Activated CD4-positive, alpha-beta T cell treated with anti-CD3 and anti-CD28 coated beads, Interleukin-2, amount 10 ng/mL, durations not matched to agents 24 days and 14 days (primary cell): ENCODE measurements at places on chromosomes 7 and 10. TPM values are rescaled to one million over a fixed set of nuclear protein-coding genes. Genes with fewer than 3 reads are reported as not detected.

- DNase-seq: no peak
Measured at GRCh38 chr7:91280604-91281003, 16.4 kb downstream of the FZD1 start.

Gene TMEM196
- total RNA-seq: not detected in 2 replicates

Gene KDM7A
- 21.8 and 25.9 TPM in 2 replicates for total RNA-seq

GRCh38 chr7:117127585-117128168 lies 174.4 kb downstream of the ST7 start:
- peak; percentile 79 for DNase-seq

DNA sequence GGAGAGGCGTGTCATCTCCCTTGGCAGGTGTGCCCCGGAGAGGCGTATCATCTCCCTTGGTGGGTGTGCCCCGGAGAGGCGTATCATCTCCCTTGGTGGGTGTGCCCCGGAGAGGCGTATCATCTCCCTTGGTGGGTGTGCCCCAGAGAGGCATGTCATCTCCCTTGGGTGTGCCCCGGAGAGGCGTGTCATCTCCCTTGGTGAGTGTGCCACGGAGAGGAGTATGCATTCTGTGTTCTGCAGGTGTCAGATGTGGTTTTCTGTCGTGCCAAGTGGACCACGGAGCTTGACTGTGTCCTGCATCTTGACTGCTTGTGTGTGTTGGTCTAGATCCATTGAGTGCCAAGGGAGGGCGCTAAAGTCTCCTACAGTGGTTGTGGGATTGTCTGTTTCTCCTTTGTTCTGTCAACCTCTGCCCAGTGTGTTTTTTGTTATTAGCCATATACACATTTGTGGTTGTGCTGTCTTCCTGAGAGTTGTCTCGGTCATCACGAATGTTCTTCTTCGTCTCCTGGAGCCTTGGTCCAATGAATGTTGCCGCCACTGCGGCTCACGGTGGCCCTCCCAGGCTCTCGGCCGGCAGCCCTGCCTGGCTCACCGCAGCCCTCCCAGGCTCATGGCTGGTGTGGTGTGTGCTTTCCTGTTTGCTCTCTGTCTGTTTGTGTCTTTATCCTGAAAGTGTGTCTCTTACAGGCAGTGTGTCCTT lies 96.8 kb downstream of the INPP5A start:
- no peak for DNase-seq

Gene AZGP1
- total RNA-seq: not detected in 2 replicates

- DNase-seq: peak; percentile 95
Measured at GRCh38 chr10:69087590-69088470, at the start of gene SRGN. Gene SRGN (plus strand): TSS chr10:69088103. CDS start chr10:69088158, 55 bp downstream.

Gene CPN1
- not detected in 2 replicates for total RNA-seq

DNA sequence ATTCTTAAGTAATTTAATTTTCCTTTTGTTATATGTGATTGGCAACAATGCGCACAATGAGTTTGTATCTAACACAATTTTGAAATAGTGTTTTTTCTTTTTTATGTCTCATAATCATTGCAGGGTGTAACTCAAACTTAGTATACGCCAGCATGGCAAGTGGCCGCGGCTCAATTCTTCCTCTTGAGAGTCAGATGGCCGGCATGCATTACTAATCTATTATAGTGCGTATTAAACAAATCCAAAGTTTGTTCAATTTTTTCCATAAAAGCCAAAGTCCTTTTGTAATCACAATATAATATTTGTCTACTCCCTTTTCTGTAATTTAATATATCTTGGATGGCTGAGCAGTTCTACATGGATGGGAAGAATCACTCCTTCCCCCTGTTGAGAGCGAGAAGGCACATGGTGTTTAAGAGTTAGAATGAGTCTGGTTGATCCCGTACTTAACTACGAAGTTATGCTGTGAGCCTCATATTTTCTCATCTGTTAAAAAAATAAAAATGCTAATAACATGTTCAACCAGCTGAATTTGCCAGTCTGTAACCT lies 12.7 kb downstream of the EPDR1 start:
- no peak for DNase-seq

Gene HOXA11
- not detected in 2 replicates for total RNA-seq

GRCh38 chr10:62818426-62819011 lies 2.4 kb upstream of the EGR2 start:
- DNase-seq: peak; percentile 80

- no peak for DNase-seq
Measured at GRCh38 chr7:157684157-157684908, 347.5 kb downstream of the DNAJB6 start.

Gene SPDYE2B
- total RNA-seq: not detected in 2 replicates

DNA sequence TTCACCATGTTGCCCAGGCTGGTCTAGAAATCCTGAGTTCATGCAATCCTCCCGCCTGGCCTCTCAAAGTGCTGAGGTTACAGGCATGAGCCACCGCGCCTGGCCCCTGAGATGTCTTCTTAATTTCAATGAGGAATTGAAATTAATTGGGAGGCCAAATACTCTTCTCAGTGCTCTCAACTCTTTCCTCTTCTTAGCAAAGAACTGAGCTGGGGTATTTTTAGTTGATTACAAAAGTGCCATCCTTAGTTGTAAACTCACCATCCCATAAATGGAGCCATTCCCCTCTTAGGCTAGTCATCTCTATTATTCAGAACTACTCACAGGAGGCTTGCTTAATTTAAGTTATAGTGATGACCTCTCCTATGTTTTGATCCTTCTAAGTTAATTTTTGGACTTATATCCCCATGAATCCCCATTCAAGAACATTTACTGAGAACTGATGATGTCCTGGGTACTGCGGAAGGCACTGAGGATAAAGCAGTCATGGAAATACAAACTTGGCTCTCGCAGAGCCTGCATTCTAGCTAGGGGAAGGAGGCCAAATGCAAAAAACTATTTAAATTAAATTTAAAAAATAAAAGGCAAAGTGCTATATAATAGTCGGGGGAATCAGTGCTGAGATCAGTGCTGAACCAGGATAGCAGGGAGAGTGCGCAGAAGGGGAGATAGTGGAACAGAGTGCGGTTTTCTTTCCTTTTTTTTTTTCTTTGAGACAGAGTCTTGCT lies 145.3 kb downstream of the SFMBT2 start:
- DNase-seq: no peak

Gene C10orf62
- not detected in 2 replicates for total RNA-seq

GRCh38 chr7:86760236-86760635 lies 116.5 kb downstream of the GRM3 start:
- DNase-seq: no peak
